NCI-H187 (cell line): ENCODE measurements at places on chromosomes 3 and 15.

DNA sequence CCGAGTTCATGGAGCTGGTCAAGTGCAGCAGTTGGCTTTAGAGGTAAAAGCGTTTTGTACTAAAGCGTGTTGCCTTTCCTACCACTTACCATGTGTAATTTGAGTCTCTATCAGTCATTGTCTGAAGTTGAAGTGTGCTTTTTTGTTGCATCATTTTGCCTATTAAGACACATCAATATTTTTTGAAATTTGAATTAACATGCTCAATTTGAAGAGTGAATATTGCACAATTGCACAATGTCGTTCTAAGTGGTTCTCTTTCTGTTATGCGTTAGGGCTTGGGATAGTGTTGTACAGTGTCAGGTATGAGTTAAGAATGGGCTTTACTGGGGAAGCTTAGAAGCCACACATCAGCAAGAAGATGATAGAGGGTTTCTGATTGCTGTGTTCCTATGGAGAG, 84.0 kb upstream of the ACKR4 start:
- peak; percentile 50 for DNase-seq

DNA sequence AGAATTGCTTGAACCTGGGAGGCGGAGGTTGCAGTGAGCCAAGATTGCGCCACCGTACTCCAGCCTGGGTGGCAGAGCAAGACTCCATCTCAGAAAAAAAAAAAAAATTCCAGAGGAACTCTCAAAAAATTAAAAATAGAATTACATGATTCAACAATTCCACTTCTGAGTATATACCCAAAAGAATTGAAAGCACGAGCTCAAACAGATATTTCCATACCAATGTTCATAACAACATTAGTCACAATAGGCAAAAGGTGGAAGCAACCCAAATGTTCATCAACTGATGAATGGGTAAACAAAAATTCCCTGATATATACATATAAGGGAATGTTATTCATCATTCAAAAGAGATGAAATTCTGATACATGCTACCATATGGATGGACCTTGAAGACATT, 16.9 kb upstream of the MORF4L1 start:
- no peak for DNase-seq

- no peak for DNase-seq
Measured at GRCh38 chr3:14132689-14133088, 7.8 kb downstream of the TMEM43 start.

DNA sequence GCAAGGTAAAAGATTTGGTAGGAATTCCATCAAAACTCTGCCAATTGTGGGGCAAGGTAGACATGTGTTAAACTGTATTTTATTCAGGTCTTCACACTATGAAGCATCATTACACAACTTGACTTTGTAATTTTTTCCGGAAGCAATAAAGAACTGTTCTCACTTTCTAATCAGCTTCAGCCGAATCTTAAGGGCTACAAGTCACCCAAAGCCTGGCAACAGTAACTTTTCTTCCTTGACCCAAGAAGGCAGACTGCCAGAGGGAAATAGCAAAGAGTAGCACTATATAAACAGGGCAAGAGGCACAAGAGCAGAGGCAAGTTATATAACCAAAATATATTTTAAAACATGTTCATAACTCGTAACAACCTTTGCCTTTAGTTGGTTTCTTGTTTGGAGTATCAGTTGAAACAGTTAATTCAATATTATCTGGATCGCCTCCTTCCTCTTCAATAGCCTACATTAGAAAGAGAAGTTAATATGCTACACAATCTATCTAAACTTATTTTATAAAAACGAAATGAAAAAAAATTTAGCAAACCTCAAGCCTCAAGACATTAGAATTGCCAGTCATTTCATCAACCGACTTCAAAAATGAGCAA, 1.4 kb downstream of the SLTM start:
- DNase-seq, result no peak

GRCh38 chr3:79521221-79521848, 246.5 kb downstream of the ROBO1 start:
- DNase-seq, result no peak

GRCh38 chr3:127959873-127960272, 44.8 kb downstream of the KBTBD12 start:
- DNase-seq, result no peak

GRCh38 chr15:78299101-78299930, at the start of gene SKIC8:
TSS of gene SKIC8 (minus strand) at chr15:78299609. CDS start at chr15:78295686, 3,923 bp downstream.
- DNase-seq, result peak; percentile 71

GRCh38 chr3:13346481-13347389, 73.4 kb downstream of the NUP210 start:
- peak; percentile 37 for DNase-seq

DNA sequence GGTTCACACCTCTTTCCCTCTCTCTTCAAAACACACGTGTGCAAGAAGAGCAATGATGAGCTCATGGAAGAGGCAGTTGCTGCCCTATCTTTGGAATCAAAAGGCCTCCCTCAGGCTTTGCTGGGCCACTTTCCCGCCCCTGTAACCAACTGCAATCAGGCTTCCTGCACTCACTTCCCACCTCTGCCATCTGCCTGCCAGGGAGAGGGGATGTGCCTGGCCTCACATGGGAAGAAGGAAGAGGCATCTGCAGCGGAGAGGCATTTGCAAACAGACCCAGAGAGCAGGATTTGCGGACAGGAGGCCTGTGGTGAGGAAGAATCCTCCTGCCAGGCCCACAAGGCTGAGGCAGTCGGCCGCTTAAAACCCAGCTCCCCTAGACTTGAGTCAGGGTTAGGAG, 175.6 kb upstream of the ATP10A start:
- no peak for DNase-seq

DNA sequence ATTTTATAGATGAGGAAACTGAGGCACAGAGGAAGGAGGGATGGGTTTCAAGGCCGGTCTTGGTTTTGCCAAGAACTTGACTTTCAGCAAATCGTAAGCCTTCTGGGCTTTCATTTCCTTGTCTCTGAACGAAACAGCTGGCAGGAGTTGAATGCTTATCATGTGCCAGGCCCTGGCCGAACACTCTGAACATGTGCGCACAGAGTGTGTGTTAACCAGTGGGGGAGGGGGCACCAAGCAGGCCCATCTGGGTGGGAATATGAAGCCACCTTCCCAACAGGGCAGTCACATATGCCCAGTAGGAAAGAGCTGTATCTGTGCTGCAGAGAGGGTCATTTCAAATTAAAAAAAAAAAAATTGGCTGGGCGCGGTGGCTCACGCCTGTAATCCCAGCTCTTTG, 29.3 kb downstream of the ZNF710 start:
- no peak for DNase-seq

DNA sequence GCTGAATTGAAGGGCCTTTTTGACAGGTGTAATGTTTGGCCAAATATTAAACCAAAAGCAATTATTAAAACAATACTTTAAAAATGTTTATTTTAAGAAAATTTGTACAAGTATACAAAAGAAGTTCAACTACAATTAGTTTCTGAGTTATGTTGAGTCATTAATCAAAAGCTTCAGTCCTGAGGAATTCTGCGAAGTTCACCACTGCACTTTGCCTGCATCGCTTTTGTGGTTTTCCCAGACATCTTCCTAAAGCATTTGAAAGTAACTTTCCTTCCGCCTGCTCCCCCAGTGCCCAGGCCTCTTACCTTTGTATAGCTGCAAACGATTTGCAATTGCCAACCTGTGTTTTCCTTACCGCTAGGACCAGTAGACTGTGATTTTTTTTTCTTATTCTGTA, 69.5 kb downstream of the KCNAB1 start:
- no peak for DNase-seq

- DNase-seq, result no peak
Measured at GRCh38 chr3:195080571-195081151, 190.3 kb downstream of the XXYLT1 start.

DNA sequence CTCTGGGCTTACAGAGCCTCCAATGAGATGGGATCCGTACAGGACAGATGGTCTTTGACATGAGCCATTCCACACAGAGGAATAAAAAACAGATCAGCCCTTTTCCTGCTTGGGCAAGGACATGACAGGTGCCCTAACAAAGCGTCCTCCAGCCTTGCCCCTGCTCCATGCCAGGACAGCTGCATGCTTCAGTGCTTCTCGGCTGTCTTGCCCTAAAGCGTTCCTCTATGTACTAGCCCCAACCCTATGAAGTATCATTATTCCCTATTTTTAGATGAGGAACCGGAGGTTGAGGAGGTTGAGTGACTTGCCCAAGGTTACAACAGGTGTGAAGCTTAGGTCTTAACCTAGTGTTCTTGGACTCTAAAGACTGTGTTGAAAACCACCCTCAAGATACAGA, 10.5 kb downstream of the POMGNT2 start:
- DNase-seq, result no peak

GRCh38 chr3:38454884-38455638, 1.4 kb downstream of the ACVR2B start:
- peak; percentile 36 for DNase-seq

DNA sequence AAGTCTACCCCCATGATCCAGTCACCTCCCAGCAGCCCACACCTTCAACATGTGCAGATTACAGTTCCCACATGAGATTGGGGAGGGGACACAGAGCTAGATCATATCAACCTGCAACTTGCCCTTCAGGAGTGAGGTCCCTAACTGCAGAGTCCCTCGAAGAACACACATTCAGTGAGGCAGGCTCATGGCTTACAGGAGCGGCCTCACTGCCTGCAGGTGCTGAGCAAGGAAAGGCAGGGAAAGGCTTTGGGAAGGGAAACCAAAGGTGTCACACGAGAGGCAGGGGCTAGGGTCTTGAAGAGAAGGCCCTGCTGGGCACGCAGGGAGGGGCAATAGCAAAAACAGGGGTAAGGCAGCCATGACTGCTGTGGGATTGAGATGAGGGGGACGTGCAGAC, 182.4 kb upstream of the CHRNA7 start:
- DNase-seq, result no peak

DNA sequence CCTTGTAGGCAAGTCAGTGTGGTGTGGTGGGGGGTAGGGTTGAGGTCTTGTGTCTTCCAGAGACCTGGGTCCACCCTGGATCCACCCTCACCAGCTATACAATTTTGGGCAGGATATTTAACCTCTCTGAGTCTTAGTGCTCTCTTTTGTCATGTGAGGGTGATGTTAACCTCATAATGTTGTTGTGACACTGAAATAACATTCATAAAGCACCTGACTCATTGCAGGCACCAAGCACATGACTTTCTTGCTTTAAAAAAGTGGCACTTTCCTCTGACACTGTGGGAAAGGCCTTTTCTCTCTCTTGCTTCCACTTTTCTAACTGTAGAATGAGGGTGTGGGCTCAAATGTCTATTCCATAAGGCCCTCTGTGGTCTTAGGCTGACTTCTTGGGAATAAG, 75.5 kb downstream of the SCN10A start:
- no peak for DNase-seq

GRCh38 chr15:48936666-48937065, 27.1 kb downstream of the SHC4 start:
- DNase-seq, result no peak

- DNase-seq, result no peak
Measured at GRCh38 chr3:50154476-50154839, 666 bp upstream of the SEMA3F start.

GRCh38 chr3:156445117-156446090, 109.5 kb downstream of the SSR3 start:
- DNase-seq, result no peak

DNA sequence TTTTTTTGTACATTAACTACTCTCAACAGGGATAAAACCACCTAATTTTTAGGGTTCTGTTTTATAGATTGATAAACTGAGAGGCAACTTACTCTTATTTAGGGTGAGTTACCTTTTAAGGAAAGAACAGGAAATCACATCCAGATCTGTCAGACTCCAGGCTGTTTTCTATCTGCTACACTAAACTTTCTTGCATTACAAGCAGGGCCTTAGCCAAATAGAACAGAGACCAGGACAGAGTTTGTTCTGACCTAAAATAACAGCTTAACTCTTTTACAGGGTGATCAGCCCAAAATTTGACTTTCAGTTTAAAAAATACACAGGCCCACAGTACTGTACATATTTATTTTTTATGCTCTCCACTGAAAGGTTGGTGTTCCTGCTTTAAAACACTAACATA, 38.6 kb downstream of the SGO1 start:
- DNase-seq, result no peak

DNA sequence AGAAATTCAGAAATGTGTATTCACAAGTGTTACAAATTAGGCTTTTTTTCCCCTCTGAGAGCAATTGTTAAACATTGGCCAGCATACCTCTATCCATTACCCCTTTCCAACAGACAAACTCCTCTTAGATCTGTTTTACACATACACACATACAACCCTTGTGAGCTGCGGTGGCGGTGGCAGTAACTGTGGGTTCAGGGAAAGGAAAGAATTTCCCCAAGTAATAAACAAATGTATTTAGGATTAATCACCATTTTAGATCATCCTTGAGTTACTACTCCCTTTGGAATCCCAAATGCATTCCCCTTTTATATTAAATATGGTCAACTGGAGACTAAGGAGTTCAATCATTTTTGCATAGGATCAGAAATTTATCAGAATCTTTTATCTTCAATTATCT, 667.0 kb downstream of the FHIT start:
- DNase-seq, result no peak

DNA sequence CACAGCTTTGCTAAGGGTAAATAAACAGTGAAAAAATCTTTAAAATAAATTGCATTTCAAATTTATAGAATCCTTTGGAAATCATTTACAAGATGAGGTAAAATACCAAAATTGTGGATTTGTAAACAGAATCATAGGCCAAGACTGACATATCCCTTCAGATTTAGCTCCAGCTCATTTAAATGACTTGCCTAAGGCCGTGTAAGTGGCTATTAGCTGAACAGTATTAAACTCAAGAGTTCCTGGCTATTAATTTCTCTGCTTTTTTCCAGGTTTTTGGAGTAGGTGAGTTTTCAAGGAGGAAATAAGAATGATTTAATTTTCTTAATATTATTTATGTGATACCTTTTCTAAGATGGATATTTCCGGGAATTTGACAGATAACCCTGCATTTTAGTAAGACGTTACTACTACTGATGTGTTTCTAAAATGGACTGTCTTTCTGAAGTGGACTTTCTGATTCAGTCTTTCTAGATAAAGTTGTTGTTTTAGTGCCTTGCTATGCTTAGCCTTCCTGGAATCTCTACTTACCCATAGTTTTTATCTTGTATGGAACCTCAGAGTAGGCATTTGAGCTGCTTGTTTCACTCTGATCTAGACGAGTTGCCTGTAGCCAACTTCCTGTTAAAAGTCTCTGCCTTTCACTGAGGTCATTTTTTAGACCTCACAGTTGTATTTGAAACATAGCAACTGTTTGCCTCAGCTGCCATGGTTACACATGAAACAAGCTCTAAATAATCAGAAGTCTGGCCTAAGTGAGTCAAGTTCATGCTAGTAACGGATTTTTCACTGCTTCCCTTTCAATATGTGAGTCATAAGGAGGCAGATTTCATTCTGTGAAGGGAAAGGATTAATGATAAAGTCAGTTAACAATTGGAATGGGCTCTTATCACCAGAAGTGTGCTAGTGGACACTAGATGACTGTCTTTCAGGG, 127.0 kb downstream of the KLHL25 start:
- no peak for DNase-seq

DNA sequence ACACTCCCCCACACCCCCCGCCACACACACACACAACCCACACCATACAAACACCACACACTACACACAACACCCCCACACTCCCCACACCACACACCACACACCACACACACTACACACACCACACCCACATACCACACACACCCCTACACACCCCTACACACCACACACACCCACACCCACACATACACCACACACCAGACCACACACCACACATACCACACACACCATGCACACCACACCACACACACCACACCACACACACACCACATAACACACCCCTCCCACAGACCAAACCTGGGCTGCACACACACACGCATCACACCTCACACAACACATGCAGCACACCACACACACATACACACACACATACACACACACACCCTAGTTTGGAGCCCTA, 1.8 kb upstream of the RASGRF1 start:
- no peak for DNase-seq
